ENCODE measurements at places on chromosomes 13 and 19.

DNA sequence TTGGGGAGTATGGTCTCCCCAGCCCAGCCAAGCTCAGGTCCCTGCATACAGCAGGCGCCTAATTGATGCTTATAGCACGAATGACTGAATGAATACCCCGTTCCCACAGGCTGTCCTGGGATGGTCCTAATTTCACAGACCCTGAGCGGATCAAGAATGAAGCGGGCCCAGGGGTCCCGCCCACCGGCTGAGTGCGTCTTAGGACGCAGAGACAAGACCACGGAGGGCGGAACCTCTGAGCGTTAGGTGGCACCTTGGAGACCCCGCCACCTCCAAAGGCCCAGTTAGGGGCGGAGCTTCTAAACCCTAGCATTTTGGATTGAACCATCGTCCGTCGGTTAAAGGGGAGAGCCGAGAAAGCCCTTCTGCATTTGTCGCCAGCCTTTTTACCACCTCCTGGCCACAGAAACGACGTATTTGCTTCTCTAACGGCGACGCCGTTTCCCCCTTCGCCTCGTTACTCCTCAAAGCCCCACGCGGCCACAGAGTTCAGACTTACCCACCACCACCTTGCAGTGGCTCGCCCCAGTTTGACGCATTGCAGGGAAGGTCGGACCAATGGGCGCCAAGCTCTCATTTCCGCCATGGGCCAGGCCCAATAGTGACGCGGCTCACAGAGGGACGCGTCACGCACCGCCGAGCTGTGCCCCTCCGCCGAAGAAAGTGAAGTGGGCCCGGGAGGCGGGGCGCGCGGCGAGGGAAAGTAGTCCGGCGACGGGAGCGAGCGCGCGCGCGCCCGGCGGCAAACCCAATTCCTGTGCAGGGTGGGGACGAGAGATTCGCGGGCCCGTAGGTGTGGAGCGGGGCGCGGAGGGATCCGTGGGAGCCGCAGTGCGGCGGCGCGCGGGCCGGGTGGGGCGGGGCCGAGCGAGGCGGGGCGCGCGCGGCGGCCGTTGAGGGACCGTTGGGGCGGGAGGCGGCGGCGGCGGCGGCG is 479 bp upstream of the CALM3 start:
- H3K4me3 ChIP-seq = peak overlapping the region; percentile 99
- DNase-seq = peak; percentile 99
- H3K36me3 ChIP-seq = peaks cover 13% of the 10 kb centered on the region
- no peaks in the 10 kb centered on the region for H3K27me3 ChIP-seq
- peaks cover 30% of the 10 kb centered on the region for H3K4me1 ChIP-seq

DNA sequence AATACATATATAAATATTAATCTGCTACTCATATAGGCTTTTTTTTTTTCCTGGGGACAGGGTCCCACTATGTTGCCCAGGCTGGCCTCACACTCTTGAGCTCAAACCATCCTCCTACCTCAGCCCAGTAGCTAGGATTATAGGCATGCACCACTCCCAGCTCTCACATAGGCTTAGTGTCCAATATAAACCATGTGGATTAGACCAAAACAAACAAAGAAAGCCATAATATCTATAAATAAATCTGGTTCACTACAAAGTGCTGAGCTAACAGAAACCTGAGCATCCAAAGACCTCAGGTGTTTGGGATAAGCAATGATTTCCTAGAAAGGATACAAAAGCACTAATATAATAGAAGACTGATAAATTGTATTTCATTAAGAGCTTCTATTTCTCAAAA is 26.0 kb downstream of the TBC1D4 start:
- H3K4me1 ChIP-seq = no peaks in the 10 kb centered on the region
- no peak for DNase-seq
- no peaks in the 10 kb centered on the region for H3K27me3 ChIP-seq
- H3K27ac ChIP-seq = no peak overlapping the region
- no peaks in the 10 kb centered on the region for H3K36me3 ChIP-seq

GRCh38 chr13:74017301-74018061 is 116.7 kb downstream of the KLF12 start:
- no peak overlapping the region for H3K4me3 ChIP-seq
- DNase-seq = no peak
- no peaks in the 10 kb centered on the region for H3K27me3 ChIP-seq
- H3K4me1 ChIP-seq = peaks cover 16% of the 10 kb centered on the region
- H3K27ac ChIP-seq = no peak overlapping the region

- no peak overlapping the region for H3K4me3 ChIP-seq
- no peaks in the 10 kb centered on the region for H3K36me3 ChIP-seq
- no peak overlapping the region for H3K27ac ChIP-seq
Observed at GRCh38 chr13:40241125-40241798, 425.2 kb downstream of the FOXO1 start.

GRCh38 chr19:610801-611480 is 21.3 kb downstream of the HCN2 start:
- H3K4me3 ChIP-seq = peak overlapping the region; percentile 75
- peaks cover 3% of the 10 kb centered on the region for H3K27me3 ChIP-seq
- H3K4me1 ChIP-seq = peaks cover 16% of the 10 kb centered on the region

DNA sequence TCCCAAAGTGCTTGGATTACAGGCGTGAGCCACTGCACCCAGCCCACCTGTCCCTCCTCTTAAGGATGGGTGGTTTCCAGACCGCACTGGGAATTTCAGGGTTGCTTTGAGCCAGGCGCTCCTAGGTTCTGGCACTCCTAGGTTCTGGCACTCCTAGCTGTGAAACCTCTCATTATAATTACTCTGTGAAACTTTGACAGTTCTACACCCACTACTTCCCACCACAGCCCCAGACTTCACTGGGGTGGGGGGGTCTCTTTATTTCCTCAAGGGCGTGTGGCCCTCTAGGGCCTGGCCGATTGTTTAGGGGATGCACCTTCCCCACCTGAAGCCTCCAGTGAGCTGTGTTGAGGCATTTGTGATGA is 2.3 kb upstream of the ADAMTS10 start:
- no peak overlapping the region for H3K27ac ChIP-seq
- H3K4me3 ChIP-seq = no peak overlapping the region
- H3K36me3 ChIP-seq = no peaks in the 10 kb centered on the region

DNA sequence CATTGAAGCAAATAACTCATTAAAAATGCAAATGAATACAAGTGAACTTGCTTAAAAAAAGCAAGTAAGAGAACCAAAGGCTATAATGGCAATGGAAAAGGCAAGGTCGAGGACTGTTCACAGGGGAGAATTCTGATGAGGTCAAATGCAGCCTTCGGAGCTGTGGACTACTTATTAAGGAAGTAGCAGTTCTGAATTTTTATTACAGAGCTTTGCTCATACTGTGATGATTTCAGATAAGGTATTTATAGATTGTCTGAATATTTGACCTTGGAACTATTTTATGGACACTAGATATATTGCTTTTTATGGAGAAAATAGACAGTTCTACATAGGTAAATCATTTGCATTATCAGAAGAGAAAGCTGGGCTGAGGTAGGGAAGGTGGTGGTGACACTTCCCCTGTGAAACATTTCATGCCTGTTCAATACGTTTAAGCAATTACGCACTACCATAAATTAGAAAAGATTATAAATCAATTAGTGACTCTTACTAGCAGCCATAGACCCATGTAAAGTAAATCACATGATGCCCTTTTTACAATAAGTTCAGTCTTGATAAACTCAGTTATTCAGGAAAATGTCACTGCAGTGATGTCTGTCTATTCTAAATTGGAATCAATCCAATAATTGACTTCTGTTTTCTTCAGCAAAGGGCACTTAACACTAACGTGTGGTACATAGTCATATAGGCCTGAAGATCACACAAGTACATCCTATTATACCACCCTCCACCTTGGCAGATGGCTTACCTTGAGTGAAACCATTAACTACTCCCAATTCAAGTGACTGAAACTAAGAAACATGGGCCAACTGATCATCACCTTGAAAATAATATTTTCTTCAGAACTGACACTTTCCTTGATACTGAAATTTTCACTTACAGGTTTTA is 260.0 kb downstream of the KLF12 start:
- no peak overlapping the region for H3K4me3 ChIP-seq
- peaks cover 18% of the 10 kb centered on the region for H3K36me3 ChIP-seq
- peaks cover 23% of the 10 kb centered on the region for H3K4me1 ChIP-seq
- no peak for DNase-seq
- H3K27ac ChIP-seq = no peak overlapping the region
- H3K27me3 ChIP-seq = no peaks in the 10 kb centered on the region

DNA sequence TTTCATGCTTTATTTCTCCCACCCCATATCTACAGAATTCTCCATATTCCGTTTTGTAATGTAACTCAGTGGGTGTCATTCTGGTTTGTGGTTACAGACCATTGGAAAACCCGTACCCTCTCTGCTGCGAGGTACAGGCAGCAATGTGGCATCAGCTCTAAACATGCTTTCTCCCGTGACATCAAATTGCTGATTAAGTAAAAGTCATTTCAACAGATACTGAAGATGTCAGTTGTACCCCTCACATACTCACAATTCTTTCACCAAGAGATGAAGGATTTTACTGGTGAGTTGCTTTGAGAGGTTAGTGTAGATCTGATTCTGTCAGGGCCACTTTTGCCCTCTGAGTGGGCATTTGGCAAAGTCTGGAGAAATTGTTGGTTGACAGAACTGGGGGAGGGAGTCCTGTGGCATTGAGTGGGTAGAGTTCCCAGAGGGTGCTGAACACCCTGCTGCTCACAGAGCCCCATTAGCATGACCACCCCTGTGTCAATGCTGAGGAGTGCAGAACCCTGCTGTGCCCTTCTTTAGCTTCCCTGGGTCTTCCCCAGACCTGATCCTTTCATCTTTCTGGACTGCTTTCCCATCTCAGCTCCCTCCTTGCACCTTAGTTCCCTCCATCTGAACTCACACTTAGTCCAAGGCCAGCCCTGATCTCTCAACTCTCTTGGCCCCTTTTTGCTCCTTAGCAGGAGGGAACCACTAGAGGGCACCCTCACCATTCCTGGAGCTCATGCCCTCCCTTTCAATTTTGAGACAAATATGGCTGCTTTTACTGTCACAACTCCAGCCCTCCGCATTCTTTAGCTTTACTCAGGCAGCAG is 39.9 kb upstream of the CEACAM8 start:
- no peak for DNase-seq
- peaks cover 22% of the 10 kb centered on the region for H3K27me3 ChIP-seq
- H3K4me1 ChIP-seq = no peaks in the 10 kb centered on the region

DNA sequence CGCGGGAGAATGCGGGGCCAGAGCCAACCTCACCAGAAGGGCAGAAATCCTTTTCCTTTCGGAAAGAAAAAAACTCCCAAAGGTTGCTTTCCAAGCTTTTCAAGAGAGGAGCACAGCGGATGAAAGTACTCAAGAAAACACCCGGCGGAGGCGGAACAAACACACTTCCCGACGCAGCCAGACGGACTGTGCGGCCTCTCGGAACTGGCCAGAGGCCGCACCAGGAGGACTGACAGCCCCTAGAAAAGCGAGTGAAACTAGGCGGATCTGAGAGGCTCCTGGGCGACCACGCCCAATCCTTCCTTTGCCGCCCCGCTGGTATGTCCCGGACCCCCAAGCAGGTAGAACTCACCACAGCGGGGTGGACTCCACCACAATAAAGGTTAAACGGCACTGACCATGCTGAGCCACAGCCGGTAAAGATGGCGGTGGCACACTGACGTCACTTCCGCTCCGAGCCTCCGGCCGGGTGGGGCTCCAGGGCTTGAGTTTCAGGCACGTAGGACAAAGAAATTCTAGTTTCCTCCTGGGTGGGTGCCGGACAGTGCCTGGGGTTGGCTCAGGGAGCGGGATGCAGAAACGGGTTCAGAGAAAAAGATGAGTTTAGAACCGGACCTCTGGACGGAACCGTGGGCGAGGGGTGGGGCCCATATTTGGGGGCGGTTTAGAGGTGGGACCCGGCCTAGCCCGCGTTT is at the start of gene ZNF562:
ZNF562 (minus strand) TSS at position 438 of the 695 bp plus-strand sequence. CDS start 14,356 bp downstream, outside the sequence.
- peak; percentile 78 for DNase-seq
- peak within 1 kb of the TSS; percentile 98 for H3K27ac ChIP-seq
- no peaks in the 10 kb centered on the region for H3K27me3 ChIP-seq
- peaks cover 44% of the 10 kb centered on the region for H3K36me3 ChIP-seq
- peak within 1 kb of the TSS; percentile 99 for H3K4me3 ChIP-seq
- H3K4me1 ChIP-seq = peaks cover 29% of the 10 kb centered on the region

DNA sequence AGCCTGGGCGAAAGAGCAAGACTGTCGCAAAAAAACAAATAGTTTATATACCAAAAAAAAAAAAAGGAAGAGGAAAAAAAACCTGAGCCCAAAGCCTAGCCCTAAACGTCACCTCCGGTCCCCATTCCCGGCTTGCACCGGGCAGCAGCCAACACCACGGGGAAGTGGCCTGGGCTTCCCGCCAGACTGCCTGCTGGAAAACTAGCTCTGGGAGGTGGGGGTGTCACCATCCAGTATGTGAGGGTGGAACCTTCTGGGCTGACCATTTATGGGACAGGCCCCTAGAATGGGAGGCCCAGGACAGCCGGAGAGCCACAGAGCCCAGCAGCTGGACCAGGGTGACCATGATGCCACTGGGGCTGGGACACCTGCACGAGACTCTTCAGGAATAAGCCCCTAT is 37.3 kb downstream of the IL12RB1 start:
- no peaks in the 10 kb centered on the region for H3K36me3 ChIP-seq
- no peak for DNase-seq
- peaks cover 44% of the 10 kb centered on the region for H3K4me1 ChIP-seq

- no peaks in the 10 kb centered on the region for H3K36me3 ChIP-seq
- H3K27me3 ChIP-seq = peaks cover 3% of the 10 kb centered on the region
- H3K4me3 ChIP-seq = peak within 1 kb of the TSS; percentile 79
- H3K4me1 ChIP-seq = peaks cover 10% of the 10 kb centered on the region
Observed at GRCh38 chr19:7488736-7489353, at the start of gene PEX11G. TSS of gene PEX11G (minus strand) at chr19:7489035. CDS start at chr19:7489010, 25 bp downstream.

DNA sequence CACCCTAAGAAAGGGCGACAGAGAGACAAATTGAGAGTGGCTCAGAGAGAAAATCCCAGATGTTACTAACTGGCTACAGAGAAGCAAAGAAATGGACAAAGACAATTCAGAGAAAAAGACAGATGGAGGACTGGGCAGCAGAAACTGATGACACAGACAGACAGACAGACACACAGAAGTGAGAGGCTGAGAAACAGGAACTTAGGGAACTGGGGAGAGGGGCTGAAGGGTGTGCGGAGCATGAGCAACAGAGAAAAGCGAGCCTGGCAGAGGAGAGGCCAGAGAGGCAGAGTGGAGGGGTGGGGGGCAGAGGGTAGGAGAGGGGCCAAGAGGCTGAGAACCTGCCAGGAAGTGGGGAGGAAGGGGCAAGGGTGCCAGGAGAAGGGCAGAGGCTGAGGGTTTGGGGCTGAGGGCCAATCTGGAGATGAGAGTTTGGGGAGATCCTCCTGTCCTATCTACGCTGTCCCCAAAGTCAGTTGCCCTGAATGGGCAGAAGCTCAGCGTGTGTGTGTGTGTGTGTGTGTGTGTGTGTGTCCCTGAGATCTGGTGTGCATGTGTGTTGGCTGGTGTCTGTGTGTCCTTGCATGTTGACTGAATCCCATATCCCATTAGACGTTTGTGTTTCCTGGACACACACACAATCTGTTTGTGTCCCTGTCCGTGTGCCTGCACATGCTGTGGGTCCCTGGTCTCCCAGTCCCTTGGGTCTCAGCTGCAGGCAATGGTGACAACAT is 5.6 kb upstream of the ERFL start:
- no peaks in the 10 kb centered on the region for H3K36me3 ChIP-seq
- H3K27me3 ChIP-seq = no peaks in the 10 kb centered on the region
- no peak overlapping the region for H3K4me3 ChIP-seq
- no peak for DNase-seq
- peak overlapping the region; percentile 79 for H3K27ac ChIP-seq
- H3K4me1 ChIP-seq = peaks cover 71% of the 10 kb centered on the region

Measured in activated B cell treated with CpG ODN at 0.5 μM for 24 hours (primary cell).